Thymus (tissue), 14 donors: ENCODE measurements at places on chromosomes 5 and 9.

DNA sequence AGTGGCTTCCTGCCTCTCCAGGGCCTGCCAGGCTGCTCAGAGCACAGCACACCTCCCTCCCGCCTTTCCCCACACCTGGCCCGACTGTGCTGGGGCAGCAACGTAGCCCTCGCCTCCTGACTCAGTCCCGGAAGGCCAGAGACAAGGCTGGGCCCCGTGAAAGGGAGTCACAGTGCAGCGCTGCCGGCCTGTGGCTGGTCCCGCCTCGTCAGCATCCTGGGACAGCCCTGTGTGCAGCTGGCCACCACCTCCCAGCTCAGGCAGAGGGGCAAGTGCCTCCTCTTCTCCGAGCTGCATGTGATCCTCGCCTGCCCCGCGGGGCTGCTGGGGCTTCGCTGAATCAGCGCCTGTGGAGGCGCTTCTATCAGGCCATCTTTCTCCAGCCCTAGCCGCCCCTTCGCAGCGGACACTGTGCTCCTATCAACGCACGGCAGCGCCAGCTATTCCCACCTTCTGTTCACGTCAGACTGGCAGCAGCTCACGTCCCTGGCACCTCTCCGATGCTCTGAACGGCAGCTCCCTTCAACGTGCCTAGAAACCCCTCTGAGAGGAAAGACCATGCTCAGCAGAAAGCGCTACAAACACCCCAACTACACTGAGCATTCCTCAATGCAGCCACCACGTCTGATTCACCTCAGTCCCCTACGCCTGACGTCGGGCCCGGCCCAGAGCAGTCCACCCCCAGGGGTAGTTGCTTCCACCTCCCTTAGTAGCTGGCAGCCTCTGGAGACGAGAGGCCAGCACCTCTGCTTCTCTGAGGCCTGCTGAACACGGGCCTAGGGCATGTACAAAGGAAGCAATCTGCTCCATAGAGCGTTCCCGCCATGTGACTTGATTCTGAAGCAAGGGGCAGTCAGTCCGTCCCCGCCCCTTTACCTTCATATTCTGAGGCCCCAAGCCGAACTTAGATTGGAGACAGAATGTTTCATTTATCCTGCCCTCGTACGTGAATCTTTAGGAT lies 78.8 kb downstream of the GPR21 start:
- H3K36me3 ChIP-seq = peaks cover 52% of the 10 kb centered on the region
- peak overlapping the region; percentile 52 for H3K27ac ChIP-seq
- peaks cover 12% of the 10 kb centered on the region for H3K4me1 ChIP-seq
- no peaks in the 10 kb centered on the region for H3K27me3 ChIP-seq
- no peak overlapping the region for H3K4me3 ChIP-seq
- no peak for DNase-seq

DNA sequence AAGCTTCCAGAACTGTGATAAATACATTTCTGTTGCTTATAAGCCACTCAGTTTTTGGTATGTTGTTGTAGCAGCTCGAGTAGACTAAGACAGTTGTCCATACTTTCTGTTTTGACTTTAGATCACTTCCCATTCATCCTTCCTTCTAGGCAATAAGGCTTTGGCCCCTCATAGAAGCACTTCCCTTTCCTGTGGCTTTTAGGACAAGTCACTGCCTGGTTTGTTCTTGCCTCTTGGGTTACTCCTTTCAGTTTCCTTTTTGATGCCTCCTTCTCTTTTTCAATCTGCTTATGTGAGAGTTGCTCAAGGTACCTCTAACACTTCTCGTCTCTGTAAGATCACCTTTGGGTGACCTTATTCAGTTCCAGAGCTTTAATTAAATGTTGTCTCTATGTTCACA lies 72.4 kb upstream of the NTRK2 start:
- no peaks in the 10 kb centered on the region for H3K4me1 ChIP-seq
- H3K27ac ChIP-seq = no peak overlapping the region
- DNase-seq = peak; percentile 4
- no peak overlapping the region for H3K4me3 ChIP-seq

DNA sequence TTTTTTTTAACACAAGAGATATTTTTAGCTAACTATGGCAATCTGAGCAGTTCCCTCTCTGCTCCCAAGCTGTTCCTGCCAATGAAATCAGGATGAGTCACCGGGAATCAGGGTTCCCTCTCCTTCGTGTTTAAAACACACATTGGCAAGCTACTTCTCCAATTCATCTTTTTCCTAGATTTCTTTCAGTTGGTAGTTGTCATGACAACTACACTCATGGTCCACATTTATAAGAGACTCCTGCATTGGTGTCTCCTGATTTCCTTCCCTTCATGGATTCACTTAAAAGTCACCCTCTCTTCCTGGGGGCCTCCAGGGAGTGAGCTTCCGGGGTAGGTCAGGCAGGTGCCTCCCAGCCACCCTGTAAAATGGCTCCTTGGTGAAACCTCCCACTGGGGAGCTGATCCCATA lies 72.3 kb upstream of the NIPAL4 start:
- H3K27ac ChIP-seq = no peak overlapping the region
- no peaks in the 10 kb centered on the region for H3K4me1 ChIP-seq
- H3K4me3 ChIP-seq = no peak overlapping the region

GRCh38 chr9:16002816-16003215 lies 450.0 kb downstream of the CCDC171 start:
- H3K4me1 ChIP-seq = no peaks in the 10 kb centered on the region
- no peak for DNase-seq
- H3K27me3 ChIP-seq = no peaks in the 10 kb centered on the region
- H3K36me3 ChIP-seq = no peaks in the 10 kb centered on the region
- H3K27ac ChIP-seq = no peak overlapping the region

- peaks cover 9% of the 10 kb centered on the region for H3K4me1 ChIP-seq
- no peaks in the 10 kb centered on the region for H3K36me3 ChIP-seq
- H3K4me3 ChIP-seq = no peak overlapping the region
- no peak for DNase-seq
These were observed 152.3 kb downstream of the NR3C1 start for GRCh38 chr5:143251190-143251589.

- H3K4me3 ChIP-seq = no peak overlapping the region
- H3K4me1 ChIP-seq = peaks cover 26% of the 10 kb centered on the region
These were observed 1.3 kb downstream of the HINT2 start for GRCh38 chr9:35813434-35814105.
